Fibroblast of the conjunctiva (primary cell): ENCODE measurements at places on chromosomes 1 and 21.

DNA sequence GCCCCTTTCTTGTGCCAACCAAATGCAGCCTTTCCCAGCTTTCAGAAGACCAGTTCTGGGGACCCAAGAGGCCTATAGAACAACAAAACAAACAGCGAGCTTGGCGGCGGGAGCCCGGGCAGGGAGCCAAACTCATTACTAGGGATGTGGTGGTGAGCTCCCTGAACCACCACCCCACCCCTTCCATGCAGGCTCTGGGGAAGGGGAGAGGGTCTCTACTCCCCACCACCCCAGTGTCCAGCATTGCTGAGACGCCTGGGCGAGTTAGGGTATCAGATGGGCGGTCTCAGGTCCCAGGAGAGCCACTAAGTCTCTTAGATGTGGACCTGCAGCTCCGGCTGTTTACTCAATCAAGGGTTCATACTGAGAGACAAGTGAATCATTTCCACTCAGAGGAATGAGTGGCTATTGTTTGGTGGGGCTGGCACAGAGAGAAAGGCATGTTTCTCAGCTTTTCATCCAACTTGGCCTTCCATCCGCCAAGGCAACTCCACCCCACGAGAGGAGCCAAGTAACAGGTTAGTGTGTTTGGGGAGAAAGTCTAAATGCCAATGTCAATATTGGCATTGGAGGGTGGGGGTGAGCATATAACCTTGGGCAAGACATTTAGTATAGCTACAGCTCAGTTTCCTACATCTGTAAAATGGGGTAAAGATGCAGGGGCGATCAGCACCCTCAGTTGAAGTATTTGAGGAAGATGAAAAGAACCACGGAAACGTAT is 40.9 kb downstream of the PLXNA2 start:
- DNase-seq, result peak; percentile 40

- no peak for DNase-seq
Measured at GRCh38 chr1:44805311-44806024, 1.7 kb downstream of the DYNLT4 start.

DNA sequence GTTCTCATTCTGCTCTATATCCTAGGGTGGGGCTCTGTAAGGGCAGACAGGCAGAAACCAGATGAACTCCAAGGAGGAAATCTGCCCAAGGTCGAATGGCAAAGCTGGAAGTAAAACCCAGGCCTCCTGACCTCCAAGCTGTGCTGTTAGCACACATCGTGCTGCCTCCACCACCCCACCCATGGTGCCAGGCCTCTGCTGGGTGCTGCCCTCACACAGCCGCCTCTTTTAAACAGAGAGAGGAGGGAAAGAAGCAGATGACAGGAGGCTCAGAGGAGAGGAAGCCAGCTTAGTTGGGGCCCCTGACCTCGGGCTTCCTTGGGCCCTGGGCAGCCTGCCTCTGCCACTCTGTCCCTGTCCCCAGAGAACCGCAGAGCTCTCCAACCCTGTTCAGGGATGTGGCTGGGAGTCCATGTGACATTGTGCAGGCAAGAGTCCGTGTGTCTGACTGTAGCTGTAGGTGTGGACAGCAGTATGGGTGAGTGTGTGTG is 1.1 kb downstream of the SYNC start:
- DNase-seq, result no peak

DNA sequence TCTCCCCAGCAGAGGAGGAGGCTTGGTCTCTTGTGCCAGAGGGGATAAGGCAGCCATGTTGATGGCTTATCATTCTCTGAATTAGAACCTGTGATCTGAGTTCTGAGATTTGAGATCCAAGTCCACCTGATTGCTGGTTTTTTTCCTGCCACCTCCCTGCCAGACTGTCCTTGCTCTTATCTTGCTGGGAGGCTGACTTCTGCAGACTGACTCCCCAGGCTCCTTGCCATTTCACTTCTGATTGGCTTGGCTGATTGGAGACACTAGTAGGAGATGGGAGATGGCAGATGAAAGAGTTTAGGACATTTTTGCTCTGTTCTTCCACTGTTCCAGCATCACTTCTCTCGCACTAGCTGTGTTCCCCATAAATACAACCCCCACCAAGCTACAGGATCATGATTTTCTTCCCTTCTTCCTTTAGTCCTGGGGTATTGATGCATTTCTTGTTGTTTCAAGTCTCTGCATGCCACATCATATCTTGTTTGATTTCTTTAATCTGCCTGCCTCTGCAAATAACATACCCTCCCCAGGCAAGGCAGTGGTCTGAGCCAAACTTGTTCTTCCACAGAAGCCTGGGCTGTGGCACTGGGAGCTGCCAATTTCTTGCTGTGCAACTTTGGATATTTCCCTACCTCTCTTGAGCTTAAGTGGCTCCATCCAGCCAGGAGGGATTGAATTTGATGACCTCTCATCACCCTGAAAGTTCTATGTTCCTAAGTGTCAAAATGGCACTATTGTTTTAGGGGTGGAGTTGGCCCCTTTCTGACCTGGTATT is 963 bp upstream of the CYP4B1 start:
- no peak for DNase-seq

- peak; percentile 66 for DNase-seq
Measured at GRCh38 chr1:219566951-219567947, 45.7 kb downstream of the ZC3H11B start.

DNA sequence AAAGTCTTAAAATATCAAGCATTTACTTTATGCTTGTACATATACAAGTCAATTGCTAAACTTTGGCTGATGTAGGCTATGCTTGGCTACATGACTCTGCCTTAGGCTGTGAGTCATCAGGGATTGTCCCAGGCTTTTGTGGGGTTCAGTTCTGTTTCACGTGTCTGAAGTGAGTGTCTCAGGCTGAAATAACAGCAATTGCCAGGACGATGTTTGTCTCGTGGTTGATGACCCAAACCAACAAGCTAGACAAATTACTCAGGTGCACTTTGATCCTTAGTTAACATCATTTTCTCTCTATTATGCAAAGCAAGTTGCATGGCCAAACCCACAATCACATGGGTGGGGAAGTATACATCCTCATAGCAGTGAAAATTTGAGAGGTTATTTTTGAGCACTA is 410.1 kb downstream of the BRINP3 start:
- no peak for DNase-seq

DNA sequence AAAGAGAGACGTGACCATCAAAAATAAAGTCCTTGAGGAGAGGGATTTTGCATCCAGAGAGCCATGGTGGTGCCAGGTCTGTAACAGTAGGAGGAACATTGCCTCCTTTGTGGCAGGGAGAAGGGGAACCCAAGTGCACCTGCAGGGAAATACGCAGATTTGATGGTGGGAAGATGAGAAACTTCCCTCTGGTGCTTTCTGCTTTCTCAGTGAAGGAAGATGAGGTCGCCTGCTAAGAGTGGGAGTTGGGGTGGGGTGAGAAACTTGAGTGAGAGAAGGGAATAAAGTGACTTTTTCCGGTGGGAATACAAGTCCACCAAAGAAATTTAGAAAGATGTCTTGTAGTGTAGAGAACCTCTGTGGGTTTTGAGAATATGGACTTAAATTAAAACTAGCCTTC is 9.1 kb downstream of the PLA2G4A start:
- no peak for DNase-seq

- no peak for DNase-seq
Measured at GRCh38 chr1:225998560-225999226, 450 bp downstream of the SDE2 start.

GRCh38 chr1:92862605-92863004 is 30.8 kb downstream of the RPL5 start:
- DNase-seq, result no peak

- DNase-seq, result no peak
Measured at GRCh38 chr21:25904044-25904695, 169.4 kb downstream of the GABPA start.

- DNase-seq, result no peak
Measured at GRCh38 chr1:167634435-167634834, 4.4 kb downstream of the RCSD1 start.

GRCh38 chr1:105556266-105556665 is 1500.2 kb upstream of the PRMT6 start:
- DNase-seq, result no peak

GRCh38 chr21:25893191-25893590 is 158.4 kb downstream of the GABPA start:
- DNase-seq, result no peak

- no peak for DNase-seq
Measured at GRCh38 chr1:38201431-38201830, 154.8 kb upstream of the POU3F1 start.
